ENCODE measurements at places on chromosomes 5 and 9.

GRCh38 chr9:137606005-137606621 lies 627 bp downstream of the ARRDC1 start:
- DNase-seq, result no peak

DNA sequence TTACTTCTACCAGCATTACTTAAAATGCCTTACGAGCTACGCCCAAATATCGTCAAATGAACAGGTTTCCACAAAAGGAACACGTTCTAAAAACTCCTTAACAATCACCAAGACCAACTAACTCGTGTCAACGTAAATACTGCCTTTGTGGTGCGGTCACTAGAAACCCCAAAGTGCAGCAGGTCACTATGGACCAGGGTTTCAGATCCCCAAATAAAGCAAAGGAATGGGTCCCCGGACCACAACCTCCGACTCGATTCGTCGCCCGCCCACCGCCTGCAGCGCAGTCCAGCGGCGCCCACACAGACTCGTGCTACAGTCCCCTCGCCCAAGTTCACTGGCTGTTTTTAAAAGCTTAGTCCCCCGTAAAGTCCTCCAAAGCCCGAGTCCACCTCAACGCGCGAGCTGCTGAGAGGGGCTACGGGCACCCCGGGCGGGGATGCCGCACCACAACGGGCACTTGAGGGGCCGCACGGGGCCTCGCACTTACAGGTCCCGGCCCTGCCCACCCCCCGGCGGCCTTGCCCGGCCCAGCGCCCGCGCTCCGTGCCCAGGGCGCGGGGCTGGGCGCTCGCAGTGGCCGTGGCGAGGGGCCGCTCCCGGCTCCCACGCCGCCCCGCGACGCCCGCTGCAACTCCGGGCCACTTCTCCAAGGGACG lies 1.1 kb downstream of the NFIB start:
- no peak for DNase-seq

GRCh38 chr5:102946971-102947370 lies 173.0 kb downstream of the GIN1 start:
- no peak for DNase-seq

- no peak for DNase-seq
Measured at GRCh38 chr9:2809692-2810419, 34.0 kb downstream of the PUM3 start.

DNA sequence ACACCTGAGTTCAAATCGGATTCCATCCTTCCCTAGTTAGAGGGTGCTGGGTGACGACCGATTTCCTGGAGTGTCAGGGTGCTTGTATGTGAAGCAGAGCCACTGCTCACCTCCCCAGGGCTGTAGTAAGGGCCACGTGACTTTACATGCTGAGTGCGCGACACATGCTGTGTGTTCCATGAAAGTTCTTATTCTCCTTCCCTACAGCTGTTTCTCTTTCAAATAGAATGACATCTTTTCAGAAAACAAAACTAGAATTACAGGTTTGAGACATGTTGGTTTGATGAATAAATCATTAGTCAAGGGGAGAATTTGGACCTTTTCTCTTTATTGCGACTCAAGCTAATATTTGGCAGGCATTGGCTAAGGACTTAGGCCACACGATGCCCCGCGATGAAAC lies 113.1 kb downstream of the JMY start:
- DNase-seq, result no peak

GRCh38 chr5:36552651-36553393 lies 53.6 kb upstream of the SLC1A3 start:
- DNase-seq, result no peak

- DNase-seq, result no peak
Measured at GRCh38 chr5:51414516-51414915, 31.3 kb downstream of the ISL1 start.

- DNase-seq, result no peak
Measured at GRCh38 chr5:53357439-53357838, 123.0 kb upstream of the FST start.

GRCh38 chr5:118529361-118530144 lies 458.8 kb downstream of the DTWD2 start:
- DNase-seq, result no peak

DNA sequence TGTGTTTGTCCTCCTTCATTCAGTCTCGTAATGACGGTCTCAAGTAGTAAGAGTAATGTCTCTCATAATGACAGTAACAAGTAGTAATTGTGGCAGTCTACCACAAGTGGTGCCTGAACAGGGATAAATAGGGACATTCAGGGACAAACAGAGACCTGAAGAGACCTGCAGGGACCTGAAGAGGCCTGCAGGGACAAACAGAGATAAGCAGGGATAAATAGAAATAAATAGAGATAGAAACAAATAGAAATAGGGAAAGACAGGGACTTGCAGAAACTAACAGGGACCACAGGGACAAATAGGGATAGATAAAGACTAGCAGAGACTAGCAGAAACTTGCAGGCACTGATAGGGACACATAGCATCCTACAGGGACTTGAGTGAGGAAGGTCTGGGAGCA lies 7.9 kb downstream of the UGT3A2 start:
- DNase-seq, result no peak

DNA sequence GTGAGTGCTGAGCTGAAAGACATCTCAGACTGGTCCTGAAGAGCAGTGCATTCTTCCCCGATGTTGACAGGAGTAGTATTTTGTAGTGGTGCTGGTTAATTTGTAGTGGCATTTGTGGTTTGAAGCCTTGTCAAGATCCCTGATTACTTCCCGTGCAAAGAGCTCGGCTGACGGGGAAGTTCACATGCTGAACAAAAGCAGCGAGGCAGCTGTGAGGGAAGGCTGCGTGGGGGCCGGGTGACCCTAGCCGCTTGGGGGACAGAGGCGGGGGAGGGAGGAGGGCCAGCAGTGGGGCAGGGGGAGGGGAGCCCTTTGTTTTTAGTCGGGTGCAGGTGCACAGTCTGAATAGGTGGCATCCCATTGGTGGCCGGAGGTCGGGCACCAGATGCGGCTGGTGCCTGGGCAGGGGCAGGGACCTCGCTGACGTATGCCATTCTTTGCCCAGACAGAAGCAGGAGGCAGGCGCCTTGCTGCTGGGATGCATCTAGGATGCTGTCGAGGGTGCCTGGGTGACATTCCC lies 64.7 kb downstream of the CRB2 start:
- no peak for DNase-seq

GRCh38 chr5:76601470-76601869 lies 21.7 kb downstream of the F2RL2 start:
- peak; percentile 2 for DNase-seq

DNA sequence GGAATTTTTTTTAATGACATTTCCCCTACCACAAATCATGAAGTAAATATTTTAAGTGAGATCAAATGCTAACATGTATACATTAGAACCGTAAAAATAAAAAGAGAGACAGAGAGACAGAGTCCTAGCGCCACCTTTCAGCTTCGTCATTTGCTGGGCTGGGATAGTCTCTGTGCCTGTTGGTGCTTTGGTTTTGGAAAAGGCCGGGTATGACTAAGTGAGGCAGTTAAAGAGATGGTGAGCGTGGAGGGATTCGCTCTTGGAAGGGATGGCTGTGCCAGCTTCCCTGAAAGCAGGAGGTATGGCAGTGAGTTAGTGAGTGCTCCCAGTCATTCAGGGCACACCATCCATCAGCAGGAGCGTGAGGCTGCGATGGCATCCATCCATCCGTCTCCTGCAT lies 729.6 kb upstream of the WWC1 start:
- no peak for DNase-seq

DNA sequence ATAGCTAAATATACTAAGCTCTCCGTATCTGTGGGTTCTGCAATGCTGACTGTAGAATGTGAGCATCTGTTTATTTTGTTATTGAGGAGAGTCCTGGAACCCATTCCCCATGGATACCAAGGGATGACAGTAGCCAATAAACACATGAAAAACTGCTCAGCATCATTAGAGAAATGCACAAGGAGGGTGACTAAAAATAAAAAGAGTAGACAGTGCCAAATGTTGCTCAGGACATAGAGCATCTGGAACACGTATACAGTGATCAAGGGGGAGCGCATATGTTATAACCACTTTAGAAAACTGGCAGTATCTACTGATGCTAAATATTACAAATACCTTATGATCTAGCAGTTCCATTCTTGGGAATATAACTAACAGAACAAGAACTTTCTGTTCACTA lies 31.0 kb downstream of the MARCHF6 start:
- no peak for DNase-seq

DNA sequence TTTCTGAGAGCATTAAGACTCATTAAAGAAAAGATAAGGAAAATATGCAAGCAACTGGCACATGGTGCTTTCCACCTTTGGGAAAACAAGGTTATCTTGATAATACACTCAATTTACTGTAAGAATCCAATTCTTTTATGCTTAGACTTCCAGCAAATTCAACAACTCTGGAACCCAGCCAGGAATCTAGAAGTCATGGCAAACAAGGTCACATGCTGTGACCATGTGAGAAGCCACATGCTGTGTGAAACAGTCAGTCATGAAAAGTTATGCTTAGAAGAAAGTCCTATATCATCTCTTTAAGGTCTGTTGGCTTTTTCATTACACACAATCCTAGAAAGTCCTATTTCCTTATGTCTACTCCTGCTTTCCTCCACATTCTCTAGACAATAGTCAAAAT lies 581.8 kb upstream of the C9orf72 start:
- no peak for DNase-seq

GRCh38 chr5:27479859-27480258 lies 441.5 kb upstream of the CDH9 start:
- no peak for DNase-seq

DNA sequence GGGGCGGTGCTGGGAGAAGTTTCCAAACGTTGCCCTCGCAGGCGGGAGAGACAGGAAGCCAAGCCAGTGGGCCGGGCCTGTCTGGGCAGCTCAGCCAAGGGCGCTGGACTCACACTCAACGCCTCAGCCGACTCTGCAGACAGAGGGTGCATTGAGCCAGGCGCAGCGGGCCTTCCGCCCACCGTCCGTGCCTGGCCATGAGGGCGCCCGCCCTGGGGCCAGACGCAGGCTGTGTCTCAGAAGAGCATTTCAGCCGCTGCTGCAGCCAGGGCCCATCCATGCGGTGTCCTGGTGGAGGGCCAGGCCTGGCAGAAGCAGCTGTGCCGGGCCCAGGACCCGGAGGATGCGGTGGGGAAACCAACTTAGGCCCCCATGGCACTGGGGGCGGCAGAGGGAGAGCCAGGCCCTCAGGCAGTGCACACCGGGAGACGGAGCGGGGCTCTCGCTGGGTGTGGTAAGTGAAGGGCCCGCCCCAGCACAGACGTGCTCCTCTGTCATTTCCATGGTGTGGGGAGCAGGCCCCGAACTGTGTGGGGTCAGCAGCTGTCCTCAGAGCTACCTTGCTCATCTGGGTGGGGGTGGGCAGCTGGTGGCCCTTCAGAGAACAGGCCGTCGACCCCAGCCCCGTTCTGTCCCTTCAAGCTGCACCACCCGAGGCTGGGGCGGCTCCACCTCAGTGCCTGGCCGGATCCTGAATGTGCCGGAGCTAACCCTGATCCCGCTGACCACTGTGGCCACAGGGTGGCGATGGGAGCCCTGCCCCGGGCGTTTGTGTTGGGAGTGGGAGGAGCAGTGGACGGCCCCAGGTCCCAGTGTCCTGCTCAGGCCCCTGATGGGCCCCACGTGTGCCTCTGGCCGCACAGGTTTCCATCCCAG lies 18.0 kb downstream of the DNLZ start:
- DNase-seq, result no peak

- no peak for DNase-seq
Measured at GRCh38 chr9:90189306-90189705, 453.3 kb downstream of the DIRAS2 start.

- DNase-seq, result no peak
Measured at GRCh38 chr9:14262827-14263226, 51.1 kb downstream of the NFIB start.

DNA sequence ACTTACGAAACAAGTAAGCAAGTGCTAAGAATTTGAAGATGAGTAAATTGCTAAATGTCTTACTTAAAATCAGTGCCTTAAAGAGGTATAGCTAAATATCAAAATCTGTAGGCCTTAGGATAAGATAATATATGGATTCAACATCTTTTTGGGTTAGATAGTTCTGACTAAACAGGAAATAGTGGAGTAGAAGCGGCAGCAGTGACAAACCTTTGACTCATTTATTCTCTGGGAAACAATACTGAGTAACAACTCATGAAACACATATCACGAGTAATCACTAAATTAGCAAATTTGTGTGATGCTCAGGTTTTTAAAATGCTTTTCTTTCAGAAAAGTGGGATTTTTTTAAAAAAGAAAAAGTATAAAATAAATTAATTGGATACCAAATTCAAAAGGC lies 762.1 kb upstream of the TYRP1 start:
- DNase-seq, result no peak

GRCh38 chr5:23507278-23507685 lies at the start of gene PRDM9:
TSS of gene PRDM9 (plus strand) at chr5:23507609. CDS start at chr5:23509034, 1,425 bp downstream.
- peak; percentile 71 for DNase-seq

DNA sequence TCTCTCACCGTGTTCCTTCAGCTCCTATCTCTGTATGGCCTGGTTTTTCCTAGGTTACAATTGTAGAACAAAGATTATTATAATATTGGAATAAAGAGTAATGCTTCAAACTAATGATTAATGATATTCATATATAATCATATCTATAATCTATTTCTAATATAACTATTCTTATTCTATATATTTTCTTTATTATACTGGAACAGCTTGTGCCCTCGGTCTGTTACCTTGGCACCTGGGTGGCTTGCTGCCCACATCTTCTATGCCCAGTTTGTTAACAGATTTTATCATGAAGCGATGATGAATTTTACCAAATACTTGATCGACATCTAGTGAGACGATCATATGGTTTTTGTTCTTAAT lies 363.6 kb upstream of the TYRP1 start:
- no peak for DNase-seq

DNA sequence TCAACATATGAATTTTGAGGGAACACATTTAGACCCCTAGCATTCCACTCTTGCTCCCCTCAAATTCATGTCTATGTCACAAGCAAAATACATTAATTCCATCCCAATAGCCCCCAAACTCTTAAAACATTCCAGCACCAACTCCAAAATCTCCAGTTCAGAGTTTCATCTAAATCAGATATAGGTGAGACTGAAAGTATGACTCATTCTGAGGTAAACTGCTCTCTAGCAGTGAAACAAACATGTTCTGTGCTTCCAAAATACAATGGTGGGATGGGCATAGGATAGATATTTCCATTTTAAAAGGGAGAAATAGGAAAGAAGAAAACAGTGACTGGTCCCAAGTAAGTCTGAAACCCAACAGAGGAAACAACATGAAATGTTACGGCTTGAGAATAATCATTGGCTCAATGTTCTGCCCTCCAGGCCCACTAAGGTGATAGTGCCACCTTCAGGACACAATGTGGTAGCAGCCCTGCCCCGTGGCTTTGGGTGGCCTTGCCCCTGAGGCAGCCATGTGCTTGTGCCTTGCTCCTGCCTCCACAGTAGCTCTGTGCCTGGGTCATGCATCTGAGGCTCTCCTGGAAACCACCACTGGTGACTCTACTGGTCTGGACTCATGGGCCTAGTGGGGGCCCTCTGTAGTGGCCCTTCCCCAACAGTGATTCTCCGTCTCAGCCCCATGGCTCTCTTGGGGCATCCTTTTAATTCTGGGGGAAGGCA lies 36.4 kb upstream of the IPPK start:
- DNase-seq, result no peak

- DNase-seq, result no peak
Measured at GRCh38 chr5:141623186-141623585, 4.4 kb upstream of the DIAPH1 start.

GRCh38 chr5:1926471-1927341 lies 44.0 kb upstream of the IRX4 start:
- DNase-seq, result no peak
